ENCODE measurements at places on chromosomes 11 and 22.

DNA sequence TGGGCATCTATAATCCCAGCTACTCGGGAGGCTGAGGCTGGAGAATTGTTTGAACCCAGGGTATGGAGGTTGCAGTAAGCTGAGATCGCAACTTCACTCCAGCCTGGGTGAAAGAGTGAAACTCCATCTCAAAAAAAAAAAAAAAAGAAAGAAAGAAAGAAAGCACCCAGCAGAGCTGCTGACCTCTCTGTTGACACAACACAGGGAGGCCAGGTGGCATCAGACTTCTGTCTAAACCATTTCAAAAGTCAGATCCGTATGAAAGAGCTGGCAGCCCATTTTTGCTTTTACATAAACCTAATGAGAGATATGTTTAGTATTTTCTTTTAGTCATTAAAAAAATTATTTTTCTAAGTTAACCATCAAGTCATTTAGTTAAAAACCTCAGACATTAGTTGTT lies 64.4 kb upstream of the RRM1 start:
- DNase-seq: no peak

DNA sequence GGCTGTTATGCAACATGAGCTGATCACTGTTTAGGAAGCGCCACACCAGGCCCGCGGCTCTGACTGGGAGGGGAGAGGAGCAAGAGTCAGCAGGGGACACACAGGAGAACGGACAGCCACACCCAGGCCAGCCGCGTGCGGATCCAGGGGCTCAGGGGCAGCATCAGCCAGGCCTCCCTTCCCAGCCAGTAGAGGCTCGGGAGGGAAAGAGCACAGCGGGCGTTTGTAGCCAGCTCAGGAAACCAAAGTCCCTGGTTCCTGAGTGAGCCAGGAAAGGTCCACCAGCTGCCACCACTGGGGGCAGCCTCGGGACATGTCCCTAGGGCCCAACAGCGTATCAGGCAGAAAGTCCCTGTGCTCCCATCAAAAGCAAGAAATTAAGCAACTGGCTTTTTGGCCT lies 71.8 kb upstream of the PITPNB start:
- DNase-seq: no peak

GRCh38 chr22:36081023-36081431 lies 52.4 kb upstream of the RBFOX2 start:
- no peak for DNase-seq

DNA sequence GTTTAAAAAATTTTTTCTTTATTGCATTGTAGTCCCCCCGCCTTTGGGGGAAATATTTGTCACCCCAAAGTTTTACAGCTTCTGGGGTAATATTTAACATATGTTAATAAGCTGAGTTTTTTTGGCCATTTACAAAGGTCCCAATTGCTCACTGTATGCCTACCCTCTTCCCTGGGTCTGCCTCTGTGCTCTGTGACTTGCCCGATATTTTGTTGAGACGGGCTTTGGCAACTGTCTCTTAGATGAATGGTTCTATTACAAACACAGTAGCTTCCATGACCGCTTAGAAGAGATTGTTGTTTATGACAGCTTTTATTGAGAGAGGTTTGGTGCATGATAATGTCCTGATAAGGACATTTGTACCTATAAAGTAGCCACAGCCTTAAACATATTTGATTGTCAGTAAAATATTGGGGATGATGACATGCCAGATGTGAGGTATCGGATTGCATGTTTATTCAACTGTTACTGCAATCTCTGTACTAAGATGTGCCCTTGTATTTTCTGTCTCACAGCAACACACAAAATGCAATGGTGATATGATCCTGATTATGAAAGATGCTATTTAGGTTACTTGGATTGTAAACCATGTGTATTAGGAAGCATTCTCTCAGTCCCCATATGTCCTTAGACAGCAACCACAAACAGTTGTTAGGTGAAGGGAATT lies 103.1 kb downstream of the TEAD1 start:
- DNase-seq: no peak

DNA sequence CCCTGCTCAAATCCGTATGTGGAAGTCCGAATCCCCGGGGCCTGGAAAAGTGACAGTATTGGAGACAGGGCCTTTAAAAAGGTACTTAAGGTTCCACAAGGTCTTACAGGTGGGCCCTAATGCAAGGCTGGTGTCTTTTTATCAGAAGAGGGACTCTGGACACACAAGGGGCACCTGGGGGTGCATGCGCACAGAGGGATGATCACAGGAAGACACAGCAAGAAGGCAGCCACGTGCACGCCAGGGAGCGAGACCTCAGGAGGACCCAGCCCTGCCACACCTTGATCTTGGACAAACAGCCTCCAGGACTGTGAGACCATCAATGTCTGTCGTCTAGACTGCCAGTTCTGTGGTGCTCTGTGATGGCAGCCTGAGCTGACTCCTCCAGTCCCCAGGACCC lies 96.5 kb downstream of the SHANK2 start:
- DNase-seq: no peak

DNA sequence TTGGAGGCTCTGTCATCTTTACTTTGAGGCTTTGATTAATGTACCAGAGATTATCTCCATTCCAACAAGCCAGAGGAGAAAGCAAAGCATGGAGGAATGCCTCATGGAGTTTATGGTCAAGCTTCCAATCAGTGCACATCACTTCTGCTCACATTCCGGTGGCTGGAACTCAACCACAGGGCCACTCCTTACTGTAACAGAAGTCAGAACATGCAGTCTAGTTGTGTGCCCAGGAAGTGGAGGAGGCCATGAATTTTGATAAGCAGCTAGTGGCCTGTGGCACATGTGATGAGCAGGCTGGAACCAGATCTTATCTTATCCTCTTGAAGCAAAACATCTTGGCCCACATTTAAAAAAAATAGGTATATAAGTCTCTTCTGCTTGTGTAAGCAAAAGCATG lies 258.9 kb upstream of the ARHGAP20 start:
- no peak for DNase-seq

DNA sequence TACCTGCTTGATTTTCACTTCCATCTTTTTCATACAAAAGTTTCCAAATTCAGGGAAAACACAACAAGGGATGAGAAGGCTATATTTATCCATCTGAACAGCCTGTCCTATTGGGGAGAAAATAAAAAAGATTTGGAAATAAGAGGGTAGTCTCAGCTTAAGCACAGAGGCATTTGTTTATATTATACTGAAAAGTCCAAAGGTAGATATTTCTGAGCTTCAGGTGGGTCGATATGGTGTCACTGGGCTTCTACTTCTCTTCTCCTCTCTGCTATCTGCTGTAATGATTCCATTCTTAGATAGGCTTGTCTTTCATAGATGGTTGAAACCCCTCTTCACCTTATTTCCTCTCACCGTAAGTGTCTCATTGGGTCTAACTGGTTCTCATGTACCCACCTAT lies 337.0 kb downstream of the INSC start:
- no peak for DNase-seq

DNA sequence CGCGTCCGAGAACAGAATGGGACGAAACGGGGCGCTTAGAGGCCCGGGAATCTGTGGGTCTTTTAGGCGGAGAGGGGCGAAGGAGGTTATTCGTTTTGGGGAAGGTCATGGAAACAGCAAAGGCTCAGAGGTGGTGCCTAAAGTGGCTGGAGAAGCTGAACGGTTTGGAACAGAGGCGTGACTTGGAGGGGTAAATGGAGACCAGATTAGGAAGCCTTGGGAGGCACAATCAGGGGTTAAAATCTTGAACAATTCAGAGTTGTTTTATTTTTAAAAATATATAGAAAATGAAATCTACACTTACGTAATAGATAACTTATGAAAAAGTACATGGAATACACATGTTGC lies 247 bp upstream of the PLAAT5 start:
- no peak for DNase-seq

- DNase-seq: no peak
Observed at GRCh38 chr11:66951927-66952337, 6.3 kb downstream of the PC start.

DNA sequence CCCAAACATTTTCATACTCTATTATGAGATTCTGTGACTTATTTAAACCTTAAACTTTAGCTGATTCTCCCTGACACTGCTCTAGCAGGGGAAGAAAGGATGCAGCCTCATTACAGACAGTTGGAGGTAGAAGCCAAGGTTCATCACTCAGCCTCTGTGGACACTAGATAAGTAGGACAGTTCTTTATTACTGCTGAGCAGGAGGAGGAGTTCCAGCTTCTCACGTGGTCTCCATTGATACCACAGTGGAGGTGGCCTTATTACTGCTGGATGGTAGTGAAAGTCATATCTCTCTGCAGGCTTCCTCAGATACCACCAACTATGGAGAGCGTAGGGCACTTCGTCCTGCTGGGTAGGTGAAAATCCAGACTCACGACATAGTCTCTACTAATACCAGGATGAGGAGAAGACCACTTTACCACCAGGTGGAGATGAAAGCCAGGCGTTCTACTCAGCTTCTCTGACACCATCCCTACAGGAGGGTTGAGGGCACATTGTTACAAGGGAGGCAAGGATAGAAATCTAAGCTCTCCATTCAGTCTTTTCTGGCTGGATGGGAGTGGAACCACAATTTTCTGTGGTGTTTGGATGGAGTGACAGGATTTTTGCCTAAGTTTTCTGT lies 13.1 kb upstream of the ANGPTL5 start:
- no peak for DNase-seq

DNA sequence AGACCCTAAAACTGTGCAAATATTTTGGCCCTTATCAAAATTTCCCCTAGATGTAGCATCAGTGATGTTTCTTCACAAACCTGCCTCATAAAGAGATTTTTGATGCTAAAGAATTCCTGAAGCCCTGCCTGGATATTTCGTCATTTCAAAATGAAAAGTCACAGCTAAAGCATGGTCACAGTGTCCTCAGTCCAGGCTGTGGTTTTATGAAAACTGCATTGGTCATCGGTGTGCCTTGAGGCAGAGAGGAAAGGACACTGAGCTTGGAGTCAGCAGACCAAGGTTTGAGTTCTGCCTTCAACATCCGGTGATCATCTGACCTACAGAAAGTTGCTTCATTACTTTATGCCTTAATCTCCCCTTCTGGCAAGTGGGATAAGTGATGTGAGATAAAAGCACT lies 34.8 kb upstream of the ALKBH3 start:
- DNase-seq: no peak

- DNase-seq: no peak
Observed at GRCh38 chr11:102927624-102927990, 27.9 kb downstream of the MMP13 start.

GRCh38 chr22:32378707-32379272 lies 21.1 kb downstream of the RFPL3 start:
- no peak for DNase-seq

DNA sequence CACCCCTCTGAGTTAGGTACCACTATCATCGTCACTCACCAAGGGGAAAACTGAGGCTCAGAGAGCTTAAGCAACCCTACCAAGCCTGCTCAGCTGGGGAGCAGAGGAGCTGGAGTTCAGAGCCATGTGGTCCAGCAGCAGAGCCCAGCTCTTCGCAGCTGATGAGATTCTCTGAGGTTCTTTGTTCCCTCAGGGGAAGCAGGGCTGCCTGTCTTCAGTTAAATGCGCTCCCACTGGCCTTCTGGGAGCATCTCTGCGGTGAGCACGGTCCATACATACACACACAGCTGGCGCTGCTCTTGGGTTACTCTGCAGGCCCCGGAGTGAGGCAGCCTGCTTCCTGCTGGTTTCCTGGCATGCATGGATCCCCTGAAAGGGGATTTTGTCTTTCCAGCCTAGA lies 5.2 kb upstream of the PTGDR2 start:
- no peak for DNase-seq

DNA sequence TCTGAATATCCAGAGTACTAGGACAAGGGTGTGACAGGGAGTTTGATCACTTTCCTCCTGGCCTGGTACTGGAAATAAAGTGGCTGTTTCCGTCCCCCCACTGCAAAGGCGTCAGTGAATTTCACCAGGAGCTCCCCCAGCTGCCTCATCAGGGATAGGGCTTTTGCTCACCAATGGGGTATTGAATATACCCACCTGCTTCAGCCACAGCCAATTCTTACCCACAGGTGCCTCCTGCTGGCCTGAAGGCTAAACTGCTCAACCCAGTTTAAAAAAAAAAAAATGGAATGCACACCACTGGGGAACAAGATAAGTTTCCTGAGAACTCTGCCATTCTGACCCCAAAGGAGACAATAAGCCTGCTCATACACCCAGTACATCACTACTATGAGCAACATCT lies 65.3 kb upstream of the MS4A8 start:
- no peak for DNase-seq

GRCh38 chr22:38262051-38262795 lies 10.6 kb downstream of the TMEM184B start:
- no peak for DNase-seq

DNA sequence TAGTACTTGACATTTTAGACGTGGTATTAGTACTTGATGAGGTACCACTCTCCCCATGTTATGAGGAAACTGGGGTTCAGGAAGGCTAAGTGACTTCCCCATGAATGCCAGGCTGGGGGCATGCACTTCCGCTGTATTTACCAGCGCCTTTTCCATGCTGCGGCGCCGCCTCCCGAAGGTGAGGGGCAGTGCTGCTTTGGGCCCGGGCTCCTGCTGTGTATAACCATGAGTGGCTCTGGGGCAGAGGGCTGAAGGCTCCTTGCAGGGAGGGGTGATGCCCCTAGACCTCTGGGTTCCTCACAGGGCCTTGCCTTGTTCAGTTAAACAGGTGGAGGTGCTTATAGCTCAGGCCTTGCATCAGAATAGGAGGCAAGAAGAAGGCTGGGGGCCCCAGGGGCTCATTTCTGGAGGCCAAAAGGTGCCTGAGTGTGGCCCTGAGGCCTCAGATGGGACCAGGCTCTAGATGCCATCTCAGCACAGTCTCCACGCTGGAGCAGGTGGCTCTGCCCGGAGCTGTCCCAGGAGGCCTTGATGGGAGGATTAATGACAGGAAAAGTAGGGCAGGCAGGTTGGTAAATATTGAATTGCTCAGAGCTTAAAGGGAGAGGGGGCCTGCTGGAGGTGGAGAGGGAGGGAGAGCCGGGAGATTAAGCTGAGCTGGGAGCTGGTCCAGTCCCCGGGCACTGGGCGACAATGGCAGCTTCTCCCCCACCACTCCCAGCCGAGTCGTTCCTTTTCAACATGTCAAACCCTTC lies 129.6 kb downstream of the CEP164 start:
- no peak for DNase-seq

GRCh38 chr11:21068886-21069285 lies 399.5 kb downstream of the NELL1 start:
- DNase-seq: no peak

DNA sequence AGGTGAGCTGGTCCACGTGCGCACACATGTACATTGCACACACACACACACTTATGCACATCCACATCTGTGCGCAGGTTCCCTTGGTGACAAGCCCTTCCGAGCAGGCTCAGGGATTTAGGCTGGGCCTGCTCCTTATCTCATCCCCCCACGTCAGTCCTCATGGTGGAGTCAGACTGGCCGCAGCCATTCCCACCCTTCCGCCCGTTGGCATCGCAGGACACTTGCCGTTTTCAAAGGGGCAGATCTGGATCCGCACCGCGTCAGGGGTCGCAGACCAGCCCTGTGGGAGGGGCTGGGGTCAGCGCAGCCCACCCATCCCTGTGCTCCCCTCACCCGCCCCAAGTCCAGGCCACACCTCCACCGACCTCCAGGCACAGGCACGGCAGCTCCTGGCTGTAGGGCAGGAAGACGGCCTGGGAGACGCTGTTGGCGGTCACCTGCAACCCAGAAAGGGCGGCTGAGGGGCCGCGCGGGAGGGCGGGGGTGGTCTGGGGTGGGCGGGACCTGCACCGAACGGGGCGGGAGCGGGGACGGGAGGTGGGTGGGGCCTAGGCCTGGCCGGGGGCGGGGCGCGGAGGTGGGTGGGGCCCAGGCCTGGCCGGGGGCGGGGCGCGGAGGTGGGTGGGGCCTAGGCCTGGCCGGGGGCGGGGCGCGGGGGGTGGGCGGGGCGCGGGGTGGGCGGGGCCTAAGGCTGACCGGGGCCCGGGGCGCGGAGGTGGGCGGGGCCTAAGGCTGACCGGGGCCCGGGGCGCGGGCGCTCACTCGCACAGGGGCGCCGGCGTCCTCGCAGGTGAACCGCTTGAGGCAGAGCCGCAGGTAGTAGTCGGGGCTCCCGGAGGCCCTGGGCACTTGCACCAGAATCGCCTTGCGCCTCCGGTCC lies 13.3 kb downstream of the IL17REL start:
- no peak for DNase-seq
